HL-60 (cell line): ENCODE measurements at places on chromosomes 1 and 21.

- no peak for DNase-seq
Observed at GRCh38 chr1:182615468-182616129, 11.4 kb upstream of the RGS16 start.

- no peak for DNase-seq
Observed at GRCh38 chr1:200345520-200345919, 64.3 kb downstream of the ZNF281 start.

DNA sequence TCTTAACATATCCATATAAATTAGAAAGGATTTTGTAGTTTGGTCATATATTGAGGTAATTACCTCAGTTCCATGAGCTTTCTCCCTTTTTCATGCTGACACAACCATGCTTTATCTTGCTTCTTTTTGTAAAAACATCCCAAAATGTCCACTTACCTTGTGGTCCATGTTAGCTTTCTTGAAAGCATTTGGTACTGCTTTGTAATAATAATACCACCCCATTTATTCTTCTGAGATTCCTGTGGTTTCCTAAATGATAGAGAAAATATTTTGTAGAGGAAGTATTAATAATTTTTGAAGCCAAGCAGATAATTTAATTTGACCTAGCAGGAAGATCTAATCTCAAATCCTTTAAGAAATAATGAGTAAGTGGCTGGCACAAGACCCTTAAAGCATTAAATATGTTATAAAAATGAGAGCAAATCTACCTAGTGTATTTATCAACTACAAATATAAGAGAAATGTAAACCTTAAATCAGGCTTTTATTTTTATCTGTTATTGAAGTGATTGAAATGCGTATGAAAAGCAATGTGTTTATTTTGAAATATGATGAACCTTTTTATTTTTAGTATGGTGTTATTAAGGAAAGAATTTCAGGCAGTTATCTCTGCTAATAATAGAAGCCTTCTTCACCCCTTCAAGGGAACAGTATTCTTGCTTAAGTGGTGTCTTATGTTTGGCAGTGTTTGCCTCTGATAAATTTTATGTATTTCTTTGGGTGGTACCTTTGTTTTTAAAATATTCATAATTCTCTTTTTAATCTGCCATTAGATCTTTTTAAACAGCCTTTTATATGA lies 9.2 kb downstream of the PRKAA2 start:
- no peak for DNase-seq

DNA sequence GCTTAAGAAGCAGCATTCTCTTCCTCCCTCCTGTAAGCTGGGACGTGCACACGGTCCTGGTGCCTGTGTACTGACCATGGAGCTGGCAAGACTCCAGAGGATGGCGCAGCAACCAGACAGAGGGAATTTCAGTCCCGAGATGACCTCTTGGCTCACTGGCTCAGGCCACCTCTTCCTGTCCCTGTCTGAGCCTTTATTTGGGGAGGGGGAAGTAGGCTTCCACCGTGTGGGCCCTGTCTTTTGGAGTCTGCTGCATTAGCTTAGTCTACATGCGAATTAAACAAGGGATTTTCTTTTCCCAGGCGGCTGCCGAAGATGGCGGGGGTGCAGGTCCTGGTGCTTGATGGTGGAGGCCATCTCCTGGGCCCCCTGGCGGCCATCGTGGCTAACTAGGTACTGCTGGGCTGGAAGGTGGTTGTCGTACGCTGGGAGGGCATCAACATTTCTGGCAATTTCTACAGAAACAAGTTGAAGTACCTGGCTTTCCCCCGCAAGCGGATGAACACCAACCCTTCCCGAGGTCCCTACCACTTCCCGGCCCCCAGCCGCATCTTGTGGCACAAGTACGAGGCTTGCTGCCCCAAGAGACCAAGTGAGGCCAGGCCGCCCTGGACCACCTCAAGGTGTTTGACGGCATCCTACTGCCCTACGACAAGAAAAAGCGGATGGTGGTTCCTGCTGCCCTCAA lies 10.2 kb downstream of the IL24 start:
- no peak for DNase-seq

DNA sequence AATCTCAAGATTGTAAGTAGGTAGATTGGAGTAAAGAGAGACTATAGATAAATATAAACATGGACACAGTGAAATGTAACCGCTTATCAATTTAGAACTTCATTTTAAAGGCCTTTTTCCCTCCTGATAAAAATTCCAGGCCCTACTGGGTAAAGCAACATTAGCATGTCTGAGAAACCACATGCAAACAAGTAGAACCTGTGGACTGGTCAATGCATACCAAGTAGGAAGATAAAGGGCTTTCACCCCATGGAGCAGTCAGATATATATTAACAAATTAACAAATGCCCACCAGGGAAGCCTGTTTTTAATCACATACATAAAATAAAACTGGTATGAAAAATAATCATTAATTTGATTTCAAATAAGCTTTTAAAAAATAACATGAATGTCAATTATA lies 8.1 kb downstream of the DPH5 start:
- DNase-seq, result no peak

DNA sequence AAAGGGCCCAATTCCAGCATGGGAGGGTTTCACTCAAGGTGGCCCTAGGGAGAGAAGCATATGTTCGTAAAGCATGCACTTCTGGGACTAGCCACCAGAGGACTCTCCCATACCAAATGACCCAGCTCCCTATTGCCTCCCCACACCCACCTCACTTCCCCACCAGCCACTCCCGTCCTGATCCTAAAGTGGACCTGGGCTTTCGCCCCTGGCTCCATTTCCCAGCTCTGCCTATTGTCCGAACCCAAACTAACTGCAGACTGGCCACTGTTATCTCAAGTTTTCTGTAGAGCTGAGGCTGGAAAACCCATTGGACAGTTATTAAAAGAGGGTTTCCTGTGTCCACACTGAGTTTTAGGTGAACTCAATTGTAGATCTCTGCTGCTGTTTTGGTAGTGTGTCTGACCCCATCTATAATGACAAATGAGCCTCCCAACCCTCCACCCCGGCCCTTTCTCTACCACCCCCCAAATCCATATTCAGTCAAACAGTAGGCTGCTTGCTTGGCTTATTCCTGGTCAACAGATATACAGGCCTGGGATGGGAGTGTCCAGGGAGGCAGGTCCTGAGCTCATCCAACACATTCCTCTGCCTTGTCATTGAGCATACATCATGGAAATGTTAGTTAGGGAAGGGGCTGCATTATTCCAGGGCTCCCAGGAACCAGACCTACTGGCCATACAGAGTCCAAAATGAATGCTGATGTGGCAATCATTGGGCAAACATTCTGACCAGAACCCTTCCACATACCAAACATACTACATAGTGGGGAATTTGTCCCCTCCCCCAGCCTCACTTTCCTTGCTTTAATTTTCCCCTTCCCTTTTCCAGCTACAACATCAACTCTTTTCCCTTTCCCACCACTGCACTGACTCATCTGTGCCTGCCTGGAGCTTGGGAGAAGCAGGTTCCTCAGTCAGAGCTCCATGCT lies 59.2 kb downstream of the ABCA4 start:
- DNase-seq, result peak; percentile 48

- DNase-seq, result no peak
Observed at GRCh38 chr1:201455098-201455497, 13.9 kb downstream of the PHLDA3 start.

DNA sequence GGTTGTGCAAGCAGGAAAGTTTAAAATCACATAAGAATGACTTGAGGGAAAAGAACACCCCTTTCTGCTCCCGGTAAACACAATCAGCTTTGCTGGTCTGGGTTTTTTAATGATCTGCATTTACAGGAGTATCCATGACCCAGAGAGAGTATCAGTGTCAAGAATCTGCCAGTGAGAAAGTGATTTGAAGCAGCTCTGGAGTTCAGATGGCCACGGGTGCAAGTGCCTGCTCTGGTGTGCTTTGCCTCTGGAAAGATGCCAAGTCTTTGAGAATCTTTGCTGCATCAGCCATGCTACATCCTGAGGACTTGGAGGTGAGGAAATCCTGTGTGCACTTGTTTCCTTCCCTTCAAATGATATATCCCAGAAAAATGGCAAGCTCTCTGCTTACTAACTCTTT lies 18.6 kb upstream of the MYSM1 start:
- DNase-seq, result no peak

DNA sequence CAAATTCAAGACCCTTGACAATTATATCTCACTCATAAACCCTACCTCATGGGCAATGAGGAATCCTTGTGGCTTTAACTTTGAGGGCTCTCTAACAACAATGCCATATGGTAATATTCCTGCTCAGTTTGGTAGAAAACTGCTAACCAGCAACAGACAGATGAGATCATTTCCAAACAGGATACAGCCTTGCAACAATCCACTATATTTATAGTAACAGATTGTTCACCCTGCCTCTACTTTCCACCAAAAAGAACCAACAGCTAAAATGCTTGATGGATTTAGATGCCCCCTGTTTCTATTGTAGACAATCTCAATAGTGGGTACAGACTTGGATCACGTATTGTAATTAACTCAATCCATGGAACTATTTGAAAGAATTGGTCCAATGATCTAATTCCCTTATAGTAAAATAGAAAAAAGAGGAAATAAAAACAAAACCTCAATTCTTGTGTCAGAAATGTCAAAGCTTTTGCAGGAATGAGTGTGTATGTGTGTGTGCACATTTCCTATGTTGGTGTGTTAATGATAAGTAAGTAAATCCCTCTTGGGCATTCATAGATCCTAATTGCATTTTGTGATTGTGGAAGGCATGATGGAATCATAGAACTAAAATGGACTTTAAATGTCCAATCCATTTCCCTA lies 100.0 kb upstream of the EDEM3 start:
- no peak for DNase-seq

DNA sequence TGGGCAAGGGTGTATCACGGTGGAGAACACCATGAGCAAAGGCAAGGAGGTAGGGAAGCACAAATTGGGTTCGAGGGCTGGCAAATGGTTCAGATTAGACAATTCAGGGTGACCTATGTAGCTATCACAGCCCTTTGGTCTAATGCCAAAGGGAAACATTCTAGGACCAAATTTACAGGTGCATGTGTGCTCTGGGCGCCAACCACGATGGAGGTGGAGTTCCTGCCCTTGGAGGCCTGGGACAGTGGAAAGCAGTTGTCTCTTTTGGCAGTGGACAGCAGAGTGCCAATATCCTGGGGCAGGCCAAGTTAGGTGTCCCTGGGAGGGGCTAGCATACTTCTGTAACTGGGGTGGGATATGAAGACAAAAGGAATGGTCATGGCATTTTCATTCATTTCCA lies 40.1 kb downstream of the IGFN1 start:
- no peak for DNase-seq

DNA sequence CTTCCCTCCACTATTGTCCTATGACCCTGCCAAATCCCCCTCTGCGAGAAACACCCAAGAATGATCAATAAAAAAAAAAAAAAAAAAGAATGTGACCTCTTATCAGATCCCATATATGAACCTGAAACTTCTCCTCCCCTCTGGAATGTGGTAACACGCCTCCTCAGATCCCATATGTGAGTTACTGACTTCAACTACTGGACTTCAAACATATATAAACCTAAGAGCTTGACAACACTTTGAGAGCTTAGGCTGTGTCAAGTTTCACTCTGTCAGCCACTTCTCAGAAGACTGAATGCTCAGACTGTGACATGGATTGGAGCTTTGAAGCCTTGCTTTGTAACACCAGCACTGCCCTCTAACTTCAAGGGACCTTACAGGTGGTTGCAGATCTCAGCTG lies 148.4 kb downstream of the COP1 start:
- DNase-seq, result no peak

DNA sequence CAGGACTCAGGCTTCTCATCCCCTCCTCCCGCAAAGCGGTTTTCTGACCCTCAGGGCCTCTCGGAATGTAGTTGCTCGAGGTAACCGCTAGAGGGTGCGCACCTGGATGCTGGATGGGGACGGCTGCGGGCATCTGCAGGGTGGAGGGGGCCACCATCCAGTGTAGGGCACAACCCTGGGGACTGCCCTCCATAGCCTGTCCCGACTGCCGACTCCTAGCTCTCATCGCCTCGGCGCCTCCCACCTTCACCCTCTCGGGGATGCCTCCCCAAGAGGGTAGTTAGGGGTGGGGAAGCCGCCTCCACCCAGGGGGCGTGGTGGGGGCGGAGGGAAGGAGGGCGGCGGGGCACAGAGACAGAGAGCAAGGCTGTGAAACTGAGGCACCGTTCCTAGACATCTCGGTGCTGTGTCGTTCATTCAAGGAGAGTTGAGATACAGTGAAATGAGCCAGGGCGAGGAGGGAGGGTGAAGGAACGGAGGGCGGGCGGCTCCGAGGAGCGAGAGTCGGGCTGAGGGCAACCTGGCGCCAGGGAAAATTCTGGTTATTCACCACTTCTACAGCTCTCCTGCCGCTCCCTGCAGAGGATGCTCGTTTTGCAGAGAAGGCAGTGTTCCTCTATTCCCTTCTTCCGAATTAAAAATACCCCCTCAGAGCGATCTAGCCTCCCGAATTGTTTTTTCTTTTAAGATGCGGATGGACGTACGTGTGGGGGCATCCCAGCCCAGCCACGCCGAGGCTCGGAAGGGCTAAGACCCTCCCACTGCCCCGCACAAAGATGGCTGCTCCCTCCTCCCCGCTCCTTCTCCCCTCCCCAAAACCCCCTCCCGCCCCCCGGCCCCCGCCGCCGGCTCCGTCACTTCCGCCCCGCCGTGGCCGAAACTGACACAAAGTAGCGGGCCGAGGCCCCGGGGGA lies at the start of gene ATP8B2:
Gene ATP8B2, plus strand, starts transcription at position 857 of the 914 bp plus-strand sequence. CDS start 2,617 bp downstream, outside the sequence.
- DNase-seq, result peak; percentile 45
